ENCODE measurements at places on chromosomes 16 and 17. TPM values are rescaled to one million over a fixed set of nuclear protein-coding genes. Genes with fewer than 3 reads are reported as not detected.
A peak's percentile ranks its signal among the peaks of the same experiment; 100 is the strongest.

TBC1D3C gene
- total RNA-seq = not detected

CYB561 gene
- 125 TPM for total RNA-seq

MMP15 gene
- 9.4 TPM for total RNA-seq

HOXB8 gene
- total RNA-seq = not detected

DNA sequence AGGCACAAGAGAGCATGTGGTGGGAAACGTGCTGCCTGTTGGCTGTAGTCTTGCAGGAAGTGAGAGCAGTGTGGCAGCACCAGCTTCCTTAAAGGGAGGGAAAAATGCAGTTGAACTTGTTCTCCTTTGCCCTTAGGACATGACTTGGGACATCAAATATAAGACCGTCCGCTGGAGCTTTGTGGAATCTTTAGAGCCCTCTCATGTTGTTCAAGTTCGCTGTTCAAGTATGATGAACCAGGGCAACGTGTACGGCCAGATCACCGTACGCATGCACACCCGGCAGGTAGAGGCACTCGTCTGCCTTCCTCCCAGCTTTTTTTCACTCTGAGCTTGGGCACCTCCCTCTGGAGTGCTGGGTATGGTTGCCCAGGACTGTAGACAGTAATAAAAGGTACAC, 23.3 kb downstream of the GPR179 start:
- H3K4me1 ChIP-seq = peaks cover 11% of the 10 kb centered on the region
- DNase-seq = peak; percentile 32
- peak overlapping the region; percentile 28 for H3K27ac ChIP-seq
- H3K36me3 ChIP-seq = no peaks in the 10 kb centered on the region
- H3K27me3 ChIP-seq = no peaks in the 10 kb centered on the region
- no peak overlapping the region for H3K4me3 ChIP-seq

GRCh38 chr17:58537266-58537665, 22.8 kb upstream of the MTMR4 start:
- no peak overlapping the region for H3K27ac ChIP-seq
- H3K4me1 ChIP-seq = peaks cover 18% of the 10 kb centered on the region
- H3K27me3 ChIP-seq = peaks cover 5% of the 10 kb centered on the region
- no peak for DNase-seq
- no peaks in the 10 kb centered on the region for H3K36me3 ChIP-seq

- no peak for DNase-seq
- H3K36me3 ChIP-seq = no peaks in the 10 kb centered on the region
- H3K27ac ChIP-seq = peak overlapping the region; percentile 23
- peaks cover 21% of the 10 kb centered on the region for H3K4me1 ChIP-seq
- H3K4me3 ChIP-seq = no peak overlapping the region
These were observed 12.1 kb downstream of the NHERF1 start for GRCh38 chr17:74760404-74761105.

DNA sequence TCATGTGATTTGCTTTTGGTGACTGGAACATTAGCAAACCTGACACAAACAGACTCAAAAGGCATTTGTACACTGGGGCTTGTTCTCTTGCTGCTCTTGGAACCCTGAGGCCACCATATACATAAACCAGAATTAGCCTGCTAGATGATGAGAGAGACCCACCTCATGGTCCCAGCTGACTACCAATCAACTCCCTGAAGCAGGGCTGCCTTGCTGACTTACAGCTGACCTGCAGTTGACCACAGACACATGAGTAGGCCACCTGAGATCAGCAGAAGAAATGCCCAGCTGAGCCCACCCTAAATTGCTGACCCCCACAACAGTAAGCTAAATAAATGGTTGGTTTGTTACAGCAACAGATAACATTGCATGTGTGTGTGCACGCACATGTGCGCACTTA, 28.7 kb downstream of the BRIP1 start:
- peaks cover 4% of the 10 kb centered on the region for H3K36me3 ChIP-seq
- H3K4me1 ChIP-seq = peaks cover 30% of the 10 kb centered on the region
- no peaks in the 10 kb centered on the region for H3K27me3 ChIP-seq
- H3K4me3 ChIP-seq = no peak overlapping the region

- no peaks in the 10 kb centered on the region for H3K36me3 ChIP-seq
- H3K27ac ChIP-seq = no peak overlapping the region
- no peak overlapping the region for H3K4me3 ChIP-seq
These were observed 34.8 kb upstream of the ADAMTS18 start for GRCh38 chr16:77469634-77470033.
